Bronchial epithelial cell (primary cell): ENCODE measurements at places on chromosomes 16 and 17.

GRCh38 chr16:78690510-78690909 is 591.1 kb downstream of the WWOX start:
- no peak for DNase-seq

DNA sequence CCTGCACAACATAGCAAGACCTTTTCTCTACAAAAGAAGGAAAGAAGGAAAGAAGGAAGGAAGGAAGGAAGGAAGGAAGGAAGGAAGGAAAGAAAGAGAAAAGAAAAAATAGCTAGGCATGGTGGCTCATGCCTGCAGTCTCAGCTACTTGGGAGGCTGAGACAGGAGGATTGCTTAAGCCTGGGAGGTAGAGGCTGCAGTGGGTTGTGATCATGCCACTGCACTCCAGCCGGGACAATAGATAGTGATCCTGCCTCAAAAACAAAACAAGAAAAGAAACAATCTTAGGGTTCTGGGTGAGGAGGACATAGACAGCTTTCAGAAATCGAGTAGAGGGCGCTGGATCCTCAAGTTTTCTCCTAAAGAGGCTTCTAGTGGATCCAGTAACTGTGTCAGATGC is 59.7 kb upstream of the CLEC3A start:
- DNase-seq, result no peak

DNA sequence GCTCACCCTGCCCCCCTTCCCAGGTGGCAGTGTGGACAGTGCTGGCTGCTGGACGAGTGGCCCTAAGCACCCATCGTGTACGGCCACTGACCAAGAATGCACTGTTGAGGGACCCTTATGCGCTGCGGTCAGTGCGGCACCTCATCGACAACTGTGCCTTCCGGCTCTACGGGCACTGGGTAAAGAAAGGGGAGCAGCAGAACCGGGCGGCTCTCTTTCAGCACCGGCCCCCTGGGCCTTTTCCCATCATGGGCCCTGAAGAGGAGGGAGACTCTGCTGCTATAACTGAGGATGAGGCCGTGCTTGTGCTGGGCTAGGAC is 5.1 kb downstream of the CFAP119 start:
- no peak for DNase-seq

DNA sequence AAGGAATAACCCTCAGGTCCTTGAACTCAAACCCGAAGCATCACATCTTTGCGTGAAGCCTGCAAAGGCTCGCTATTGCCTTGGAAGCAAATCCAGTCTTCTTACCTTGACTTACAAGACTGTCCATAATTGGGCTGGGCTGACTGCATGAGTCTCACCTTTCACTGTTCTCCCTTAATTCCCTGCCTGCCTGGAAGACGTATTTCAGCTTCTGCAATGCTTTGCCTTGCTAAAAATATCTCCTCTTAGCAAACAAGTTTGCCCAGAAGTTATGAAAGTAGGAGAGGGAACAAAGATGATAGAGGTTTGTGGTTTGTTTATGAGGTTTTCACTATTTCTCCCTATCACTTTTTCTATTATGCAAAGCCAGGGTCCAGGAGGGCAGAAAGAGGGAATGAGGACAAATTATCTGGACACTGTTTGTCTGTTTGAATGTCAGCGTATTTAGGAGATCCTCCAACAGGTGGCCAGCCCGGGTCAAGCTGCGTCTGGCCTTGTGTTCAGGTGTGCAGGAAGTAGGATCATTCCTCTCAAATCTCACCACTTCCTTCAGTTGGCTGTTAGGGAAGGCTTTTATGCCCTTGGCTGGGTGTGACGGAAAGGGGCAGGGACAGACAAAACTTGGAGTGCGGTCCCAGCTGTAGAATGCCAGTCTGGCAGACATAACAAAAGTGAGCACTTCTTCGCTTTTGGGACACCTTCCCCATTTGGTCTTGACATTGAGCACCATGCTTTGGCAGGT is 488.9 kb downstream of the CDH13 start:
- no peak for DNase-seq

DNA sequence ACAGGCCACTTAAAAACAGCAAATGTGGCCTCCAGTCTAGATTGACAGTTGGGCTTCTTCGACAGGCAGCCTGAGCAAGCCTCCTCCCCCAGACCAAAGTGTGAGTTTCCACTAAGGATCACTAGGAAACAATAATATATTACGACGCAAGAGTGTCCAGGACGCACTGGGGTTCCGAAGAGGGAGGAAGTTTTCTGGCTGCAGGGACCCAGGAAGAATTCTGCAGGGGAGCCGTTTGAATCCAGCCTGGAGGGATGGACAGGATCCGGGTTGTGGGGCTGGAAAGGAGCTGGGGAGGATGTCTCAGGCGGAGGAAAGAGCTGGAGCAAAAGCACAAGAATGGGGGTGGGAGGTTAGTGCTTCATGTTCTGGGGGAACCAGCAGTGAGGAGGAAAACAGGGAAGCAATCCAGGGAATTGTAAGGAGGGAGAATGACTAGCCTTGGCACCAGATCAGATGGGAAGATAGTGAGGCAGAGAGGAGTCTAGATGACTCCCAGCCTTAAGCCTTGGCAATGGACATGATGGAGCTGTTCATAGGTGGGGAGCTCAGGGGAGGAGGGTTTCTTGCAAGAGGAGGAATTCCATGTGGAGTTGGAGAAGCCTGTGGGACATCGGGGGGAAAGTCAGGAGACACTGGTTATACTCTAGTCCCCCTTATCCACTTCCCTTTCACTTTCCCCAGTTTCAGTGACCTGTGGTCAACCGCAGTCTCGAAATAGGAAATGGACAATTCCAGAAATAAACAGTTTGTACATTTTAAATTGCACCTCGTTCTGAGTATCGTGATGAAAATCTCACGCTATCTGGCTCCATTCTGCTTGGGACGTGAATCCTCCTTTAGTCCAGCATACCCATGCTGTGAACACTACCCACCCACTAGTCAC is 26.6 kb downstream of the NGFR start:
- DNase-seq, result no peak

- no peak for DNase-seq
Measured at GRCh38 chr17:30819971-30820705, 4.4 kb downstream of the CRLF3 start.

- peak; percentile 30 for DNase-seq
Measured at GRCh38 chr17:10875984-10876555, 38.2 kb upstream of the PIRT start.

DNA sequence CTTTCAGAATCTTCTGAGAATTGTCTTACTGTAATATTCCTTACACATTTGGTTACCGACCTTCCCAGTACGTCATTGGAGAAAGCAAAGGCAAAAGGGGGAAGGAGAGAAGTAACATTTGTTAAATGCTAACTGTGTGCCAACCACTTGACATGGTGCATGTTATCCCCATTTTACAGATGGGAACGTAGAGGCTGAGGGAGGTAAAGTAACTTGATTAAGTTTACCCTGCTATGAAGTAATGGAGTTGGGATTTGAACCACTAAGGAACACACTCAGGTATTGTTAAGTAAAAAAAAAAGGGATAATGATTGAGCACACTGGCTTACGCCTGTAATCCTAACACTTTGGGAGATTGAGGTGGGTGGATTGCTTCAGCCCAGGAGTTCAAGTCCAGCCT is 156.4 kb downstream of the PRKCA start:
- no peak for DNase-seq

DNA sequence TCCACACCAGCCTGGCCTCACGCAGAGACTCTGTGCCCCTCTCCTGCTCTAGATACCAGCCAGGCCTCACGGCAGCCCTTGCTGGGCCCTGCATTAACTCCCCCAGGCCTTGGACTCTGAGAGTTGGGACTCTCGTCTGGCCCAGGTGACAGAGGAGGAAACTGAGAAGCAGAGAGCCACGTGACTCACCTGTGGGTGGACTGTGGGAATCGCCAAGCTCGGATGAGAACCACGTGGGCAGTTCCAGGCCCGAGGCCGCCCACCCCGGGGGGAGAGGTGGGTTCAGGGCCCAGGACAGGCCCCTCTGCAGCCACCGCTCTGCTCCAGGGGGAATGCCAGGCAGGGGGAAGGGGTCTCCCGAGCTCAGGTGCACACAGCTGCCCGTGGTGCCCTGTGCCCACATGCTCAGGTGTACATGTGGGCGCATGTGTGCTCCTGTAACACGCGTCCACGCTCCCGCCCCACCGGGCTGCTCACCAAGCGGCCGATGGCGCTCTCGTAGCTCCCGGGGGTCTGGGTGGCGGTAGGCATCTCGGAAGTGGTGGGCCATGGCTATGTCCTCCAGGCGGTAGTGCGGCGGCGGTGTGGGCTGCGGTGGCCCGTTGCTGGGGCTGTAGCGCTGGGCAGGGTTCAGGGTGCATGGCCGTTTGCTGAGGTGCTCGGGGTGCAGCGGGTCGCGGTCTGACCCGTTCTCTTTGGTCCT is 18.3 kb upstream of the PABPN1L start:
- DNase-seq, result no peak

- DNase-seq, result no peak
Measured at GRCh38 chr16:25187491-25187795, 29.3 kb upstream of the AQP8 start.

- DNase-seq, result no peak
Measured at GRCh38 chr17:81888988-81889595, 2.3 kb downstream of the ALYREF start.

DNA sequence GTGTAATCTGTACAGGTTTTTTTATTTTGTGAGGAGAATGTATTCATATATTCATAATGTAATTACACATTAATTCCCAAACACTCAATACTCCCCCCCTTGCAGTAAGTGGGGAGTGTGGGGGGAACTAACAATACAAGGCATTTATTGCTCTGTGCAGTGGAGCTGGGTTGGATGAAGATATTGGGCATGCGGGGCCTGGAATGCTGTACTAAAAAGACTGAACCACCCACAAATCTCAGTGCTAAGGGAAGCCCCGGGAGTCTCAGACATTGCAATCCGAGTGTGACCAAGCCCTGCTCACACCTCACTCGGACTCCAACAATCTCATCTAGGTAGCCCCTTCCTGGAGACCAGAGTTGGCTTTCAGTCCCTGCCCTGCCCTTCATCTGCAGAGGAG is 6.0 kb downstream of the PLLP start:
- DNase-seq, result no peak

DNA sequence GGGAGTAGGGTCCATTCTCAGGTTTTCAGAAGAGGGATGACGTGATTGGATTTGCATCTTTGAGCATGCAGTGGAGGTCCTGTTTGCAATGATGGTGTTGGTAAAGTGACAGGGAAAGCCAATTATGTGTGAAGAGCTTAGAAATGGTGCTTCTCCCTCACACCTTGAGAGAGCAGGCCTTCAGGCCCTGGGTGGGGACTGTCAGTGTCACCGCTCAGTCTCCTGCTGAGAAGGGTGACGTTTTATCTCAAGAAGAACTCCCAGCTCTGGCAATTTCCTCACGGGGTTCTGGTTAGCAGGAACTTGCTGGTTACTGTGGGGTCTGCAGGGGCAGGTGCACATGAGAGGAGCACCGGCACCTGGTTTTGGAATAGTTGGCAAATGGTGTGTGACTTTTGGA is 11.2 kb downstream of the PLCG2 start:
- no peak for DNase-seq

GRCh38 chr17:32020943-32021614 is 13.9 kb downstream of the LRRC37B start:
- DNase-seq, result no peak
